Activated CD4-positive, alpha-beta T cell treated with anti-CD3 and anti-CD28 coated beads, Interleukin-2, amount 10 ng/mL, durations not matched to agents 7 days and 5 days (primary cell): ENCODE measurements at places on chromosomes 13 and 19. TPM values are rescaled to one million over a fixed set of nuclear protein-coding genes. Genes with fewer than 3 reads are reported as not detected.

LRFN3 gene
- total RNA-seq: 13.5 TPM

OR7D2 gene
- total RNA-seq: not detected

DNA sequence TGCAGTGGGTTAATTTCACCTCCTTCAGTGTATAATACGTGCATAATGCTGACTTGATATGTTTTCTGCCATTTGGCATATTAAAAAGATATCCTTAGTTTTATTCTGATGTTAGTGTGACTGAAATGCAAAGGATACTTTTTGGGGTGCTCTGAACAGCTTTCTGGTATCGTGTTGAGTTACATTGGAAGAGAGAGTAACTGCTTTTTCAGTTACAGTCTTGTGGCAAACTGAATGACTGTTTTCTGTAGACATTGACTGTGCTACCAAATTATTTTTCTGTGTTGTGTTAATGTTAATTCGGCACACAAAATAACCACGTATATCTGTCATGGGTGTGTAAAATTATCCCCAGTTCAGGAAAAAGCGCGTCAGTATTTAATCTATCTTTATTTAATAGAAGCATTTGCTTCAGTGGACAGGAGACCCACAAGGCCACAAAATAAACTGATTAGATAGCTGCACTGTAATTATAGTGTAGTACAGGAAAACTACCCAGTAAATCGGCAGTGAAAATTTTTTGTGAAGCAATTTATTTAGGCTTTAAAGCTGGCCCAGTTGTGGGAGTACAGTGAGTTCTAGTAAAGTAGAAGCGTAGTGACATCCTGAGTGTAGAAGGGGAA, 2.5 kb downstream of the URI1 start:
- DNase-seq: no peak

GRCh38 chr13:105240371-105240770, 1295.1 kb downstream of the EFNB2 start:
- DNase-seq: no peak

- no peak for DNase-seq
Observed at GRCh38 chr19:46975925-46976782, 43.5 kb upstream of the NPAS1 start.

DNA sequence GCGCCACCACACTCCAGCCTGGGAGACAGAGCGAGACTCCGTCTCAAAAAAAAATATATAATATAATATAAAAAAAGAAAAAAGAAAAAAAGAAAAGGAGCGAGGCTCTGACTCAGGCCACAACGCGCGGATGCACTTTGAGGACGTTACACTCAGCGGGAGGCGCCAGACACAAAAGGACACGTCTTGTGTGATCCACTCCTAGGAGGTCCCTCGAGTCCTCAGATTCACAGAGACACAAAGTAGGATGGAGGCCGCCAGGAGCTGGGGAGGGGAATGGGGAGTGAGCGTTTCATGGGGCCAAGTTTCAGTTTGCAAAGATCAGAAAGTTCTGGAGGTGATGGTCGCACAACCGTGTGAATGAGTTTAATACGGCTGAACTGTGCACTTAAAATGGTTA, 8.5 kb upstream of the ABHD17A start:
- DNase-seq: no peak

DNA sequence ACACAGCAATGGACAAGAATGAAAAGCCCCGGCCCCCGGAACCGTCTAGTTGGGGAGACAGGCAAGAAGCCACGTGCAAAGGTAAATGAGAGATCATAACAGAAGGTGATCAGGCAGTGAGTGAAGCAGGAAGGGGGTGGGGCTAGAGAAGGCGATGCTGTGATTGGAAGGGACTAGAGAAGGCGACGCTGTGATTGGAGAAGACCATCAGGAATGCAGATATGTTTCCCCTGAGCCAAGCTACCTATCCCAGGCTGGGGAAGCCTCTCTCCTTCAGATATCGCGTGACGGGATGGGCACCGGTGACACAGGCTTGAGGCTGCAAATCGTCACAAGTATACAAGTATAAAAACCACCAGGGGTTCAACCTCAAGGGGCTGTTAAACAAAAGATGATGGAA, 21.8 kb downstream of the DCAF15 start:
- peak; percentile 67 for DNase-seq

- no peak for DNase-seq
Observed at GRCh38 chr13:100051070-100051469, 37.8 kb upstream of the PCCA start.

GRCh38 chr13:23792680-23793079, 96.5 kb downstream of the MIPEP start:
- no peak for DNase-seq

DNA sequence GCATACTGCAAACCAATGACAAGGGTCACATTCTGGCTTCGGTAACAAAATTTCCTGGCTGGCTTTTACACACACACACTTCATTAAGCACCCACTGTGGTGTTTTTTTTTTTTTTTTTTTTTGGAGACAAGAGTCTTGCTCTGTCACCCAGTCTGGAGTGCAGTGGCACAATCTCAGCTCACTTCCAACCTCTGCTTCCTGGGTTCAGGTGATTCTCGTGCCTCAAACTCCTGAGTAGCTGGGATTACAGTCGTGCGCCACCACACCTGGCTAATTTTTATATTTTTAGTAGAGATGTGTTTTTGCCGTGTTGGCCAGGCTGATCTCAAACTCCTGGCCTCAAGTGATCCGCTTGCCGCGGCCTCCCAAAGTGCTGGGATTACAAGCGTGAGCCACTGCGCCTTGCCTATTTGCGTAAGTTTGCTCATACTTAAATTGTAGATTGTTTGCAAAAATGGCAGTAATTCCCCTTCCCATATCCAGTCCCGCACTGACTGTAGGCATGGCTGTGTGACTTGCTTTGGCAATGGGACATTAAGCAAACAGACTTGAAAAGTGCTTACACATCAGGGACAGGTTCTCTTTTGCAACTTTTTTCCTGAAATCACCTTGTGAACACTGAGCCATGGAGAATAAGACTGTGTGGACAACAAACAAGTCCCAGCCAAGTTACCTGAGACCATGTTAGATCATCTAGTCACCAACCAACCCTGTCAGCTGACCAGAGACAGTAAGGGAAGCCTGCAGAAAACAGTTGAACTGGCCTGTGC, 42.1 kb upstream of the EBPL start:
- DNase-seq: no peak

DNA sequence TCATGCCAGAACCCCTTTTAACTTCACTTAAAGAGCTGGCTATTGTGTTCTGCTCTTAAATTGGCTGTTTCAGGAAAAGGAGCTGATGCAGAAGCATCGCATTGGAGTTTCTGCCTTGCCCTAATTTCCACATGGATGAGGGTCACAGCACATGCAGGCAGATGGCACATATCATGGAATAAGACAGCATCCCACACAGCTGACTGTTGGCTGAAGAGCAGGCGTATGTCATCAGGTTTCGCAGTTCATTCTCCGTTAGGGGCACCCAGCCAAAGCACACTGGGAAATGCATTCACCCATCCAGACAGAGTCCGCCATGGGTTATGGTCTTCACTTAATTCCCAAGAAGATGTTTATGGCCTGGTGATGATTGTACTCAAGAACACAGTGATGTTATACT, 572.5 kb downstream of the LIG4 start:
- no peak for DNase-seq

DNA sequence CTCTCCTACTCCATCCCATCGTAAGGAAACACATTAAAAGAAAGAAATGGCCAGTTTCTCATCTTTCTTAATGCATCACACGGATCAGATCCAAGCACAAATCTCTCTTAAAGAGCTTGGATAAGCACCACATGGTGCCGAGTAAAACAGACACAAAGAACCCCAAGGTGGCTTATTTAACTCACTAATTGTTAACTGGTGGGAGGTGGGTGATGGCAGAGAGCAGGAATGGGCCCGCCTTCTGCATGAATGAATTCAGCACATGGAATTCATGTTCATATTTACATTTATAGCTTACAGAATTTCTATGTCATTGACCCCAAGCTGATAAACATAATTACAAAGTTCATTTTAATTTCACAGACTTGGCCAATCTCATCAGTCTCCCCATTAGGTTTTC, 89.9 kb downstream of the MZT1 start:
- no peak for DNase-seq

- DNase-seq: no peak
Observed at GRCh38 chr13:79802389-79803085, 321.6 kb downstream of the NDFIP2 start.

- DNase-seq: no peak
Observed at GRCh38 chr19:43622956-43623355, 3.5 kb upstream of the ZNF428 start.
